ENCODE measurements at places on chromosomes 4 and X.

DNA sequence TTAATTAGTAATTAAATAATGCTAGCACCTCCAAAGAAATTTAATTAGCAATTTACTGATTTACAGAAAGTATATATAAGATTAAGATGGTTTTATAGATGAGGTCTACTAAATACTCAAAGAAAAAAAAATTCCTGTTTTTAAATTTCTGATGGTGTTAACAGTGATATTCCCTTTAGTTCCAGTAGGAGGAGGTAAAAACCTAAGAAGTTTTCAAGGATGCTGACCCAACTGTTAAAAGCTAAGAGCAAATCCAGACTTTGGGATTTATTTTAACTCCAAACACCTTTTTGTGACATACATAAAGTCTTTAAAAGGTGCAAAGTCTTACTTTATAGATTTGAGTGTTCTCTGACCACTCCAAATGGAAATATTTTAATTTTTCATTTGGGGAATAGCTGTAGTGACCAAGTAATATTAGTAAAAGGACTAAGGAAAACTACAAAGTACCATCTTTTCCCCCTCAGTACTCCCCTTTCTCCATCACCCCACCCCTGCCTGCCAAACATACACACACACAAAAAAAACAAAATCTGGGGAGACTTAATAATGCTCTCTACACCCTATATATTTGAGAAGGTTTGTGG, 34.2 kb upstream of the CSN1S1 start:
- no peak for DNase-seq

DNA sequence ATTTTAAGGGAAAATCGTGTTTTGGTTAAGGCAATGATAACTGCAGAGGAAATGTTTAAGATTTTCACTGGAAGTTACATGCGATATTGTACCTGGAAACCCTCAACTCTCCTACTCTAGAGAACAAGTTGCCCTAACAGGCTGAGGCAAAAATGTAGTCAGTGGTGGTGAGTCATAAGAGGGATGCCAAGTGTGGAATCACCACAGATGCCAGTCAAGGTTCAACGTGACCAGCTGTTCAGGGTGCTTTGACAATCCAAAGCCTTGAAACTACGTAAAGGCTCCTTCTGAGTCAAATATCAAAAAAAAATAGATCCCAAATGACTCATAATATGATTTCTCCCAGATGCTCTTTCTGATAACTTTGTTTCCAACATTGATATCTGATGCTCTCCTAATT, 77.9 kb upstream of the AFF2 start:
- no peak for DNase-seq

DNA sequence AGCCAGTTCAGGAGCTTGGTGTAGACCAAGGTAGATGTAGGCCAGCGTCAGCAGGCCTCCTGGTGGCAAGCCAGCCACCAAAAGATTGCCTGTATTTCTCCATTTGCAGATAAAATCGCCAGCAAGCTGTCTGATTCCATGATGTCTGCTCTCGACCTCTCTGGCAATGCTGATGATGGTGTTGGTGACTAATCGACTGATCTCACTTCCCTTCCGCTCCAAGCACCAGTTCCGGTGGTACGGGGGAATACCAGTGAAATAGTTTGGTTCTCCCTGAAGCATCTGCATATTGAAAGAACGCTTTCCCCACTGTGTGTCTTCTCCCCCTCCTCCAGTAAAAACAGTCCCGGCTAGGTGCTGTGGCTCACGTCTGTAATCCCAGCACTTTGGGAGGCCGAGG, 30.4 kb downstream of the GNL3L start:
- DNase-seq, result no peak

DNA sequence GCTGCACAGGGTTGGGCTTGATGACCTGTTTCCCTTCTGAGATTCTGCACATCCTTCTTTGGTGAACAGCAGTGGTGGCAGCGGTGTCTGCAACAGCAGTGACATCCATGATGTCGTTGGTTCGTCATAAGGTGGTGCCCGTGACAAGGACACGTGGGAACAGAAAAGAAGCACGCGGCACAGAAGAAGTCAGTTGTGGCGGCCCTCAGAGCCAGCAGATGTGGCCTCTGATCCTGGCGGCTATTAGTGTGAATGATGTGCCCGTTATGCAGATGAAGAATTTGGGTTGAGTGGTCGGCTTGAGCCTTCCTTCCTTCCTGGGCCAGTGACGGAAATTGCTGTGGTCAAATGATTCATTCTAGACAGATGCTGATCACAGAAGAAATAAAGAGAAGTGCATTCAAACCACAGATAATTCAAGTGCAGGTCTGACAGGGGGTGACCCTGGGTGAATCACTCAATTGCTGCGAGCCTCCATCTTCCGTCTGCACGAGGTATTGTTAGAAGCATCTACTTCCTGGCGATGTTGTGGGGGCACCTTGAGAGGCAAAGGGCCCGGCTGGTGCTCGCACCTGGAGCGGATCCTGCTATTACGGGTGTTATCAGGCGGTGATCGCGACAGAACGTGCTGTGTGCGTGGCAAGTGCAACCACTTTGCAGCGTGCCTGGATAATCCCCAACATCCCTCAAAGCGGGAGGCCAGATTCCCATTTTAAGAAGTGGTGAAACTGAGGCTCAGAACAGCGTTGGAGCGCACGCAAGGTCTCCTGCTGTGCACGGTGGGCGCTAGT, 215.2 kb upstream of the PSAPL1 start:
- DNase-seq, result no peak

DNA sequence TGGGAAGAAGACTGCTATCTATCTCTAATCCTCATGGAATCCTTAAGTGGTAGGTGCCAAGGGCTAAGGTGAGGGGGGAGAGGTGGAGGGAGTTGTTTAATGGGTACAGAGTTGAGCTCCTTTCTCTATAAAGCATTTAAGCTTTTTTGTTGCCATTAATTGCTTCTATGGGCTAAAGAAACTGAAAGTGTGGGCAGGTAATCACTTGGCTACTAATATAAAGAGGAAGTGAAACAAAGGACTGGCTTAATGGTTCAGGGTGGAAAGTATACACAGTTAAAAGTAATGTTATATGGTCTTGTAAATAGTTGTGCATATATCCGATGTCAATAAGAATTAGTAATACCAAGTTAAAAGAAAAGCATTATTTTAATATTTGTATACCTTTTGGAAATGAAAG, 83.9 kb downstream of the POLA1 start:
- no peak for DNase-seq

DNA sequence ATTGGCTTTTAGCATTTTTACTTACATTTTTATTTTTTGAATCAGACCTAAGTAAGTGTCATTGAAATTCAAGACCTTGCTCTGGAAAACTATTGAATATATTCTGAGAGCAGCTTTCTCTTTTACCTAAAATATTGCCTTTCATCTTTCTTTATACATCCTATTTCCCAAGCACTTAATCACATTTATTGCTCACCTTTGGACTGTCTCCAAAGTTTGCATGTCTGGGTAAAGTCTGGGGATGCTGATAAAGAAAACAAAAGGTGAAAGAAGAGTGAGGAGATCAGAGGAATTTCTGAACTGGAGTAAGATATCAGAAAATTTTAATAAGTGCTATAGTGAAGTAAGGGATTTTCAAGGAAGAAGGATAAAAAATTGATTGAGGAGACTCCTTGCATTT, 308.5 kb upstream of the AADAT start:
- no peak for DNase-seq

- DNase-seq, result no peak
Measured at GRCh38 chr4:82017680-82018079, 356.1 kb downstream of the HNRNPD start.
